ENCODE measurements at places on chromosomes 3 and 15.

DNA sequence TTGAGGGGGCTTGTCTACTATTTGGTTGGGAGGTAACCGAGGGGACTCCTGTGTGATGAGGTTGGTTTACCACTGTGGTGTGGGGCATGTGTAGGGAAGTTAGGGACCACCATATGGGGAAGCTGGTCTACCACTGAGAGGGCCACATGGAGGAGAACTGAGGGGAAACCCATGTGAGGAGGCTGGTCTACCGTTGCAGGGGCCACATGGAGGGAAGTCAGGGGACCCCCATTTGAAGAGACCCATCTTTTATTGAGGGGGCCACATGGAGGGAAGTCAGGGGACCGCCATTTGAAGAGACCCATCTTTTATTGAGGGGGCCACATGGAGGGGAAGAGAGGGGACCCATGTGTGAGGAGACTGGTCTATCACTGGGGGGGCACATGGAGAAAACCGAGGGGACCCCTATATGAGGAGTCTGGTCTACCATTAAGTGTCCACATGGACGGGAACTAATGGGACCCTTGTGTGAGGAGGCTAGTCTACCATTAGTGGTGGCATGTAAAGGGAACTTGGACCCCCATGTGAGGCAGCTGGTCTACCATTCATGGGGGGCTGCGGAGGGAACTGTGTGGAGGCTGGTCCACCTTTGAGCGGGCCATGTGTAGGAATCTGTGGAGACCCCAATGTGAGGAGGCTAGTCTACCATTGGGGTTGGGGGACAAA lies 165.5 kb downstream of the FBLN2 start:
- DNase-seq: peak; percentile 4

DNA sequence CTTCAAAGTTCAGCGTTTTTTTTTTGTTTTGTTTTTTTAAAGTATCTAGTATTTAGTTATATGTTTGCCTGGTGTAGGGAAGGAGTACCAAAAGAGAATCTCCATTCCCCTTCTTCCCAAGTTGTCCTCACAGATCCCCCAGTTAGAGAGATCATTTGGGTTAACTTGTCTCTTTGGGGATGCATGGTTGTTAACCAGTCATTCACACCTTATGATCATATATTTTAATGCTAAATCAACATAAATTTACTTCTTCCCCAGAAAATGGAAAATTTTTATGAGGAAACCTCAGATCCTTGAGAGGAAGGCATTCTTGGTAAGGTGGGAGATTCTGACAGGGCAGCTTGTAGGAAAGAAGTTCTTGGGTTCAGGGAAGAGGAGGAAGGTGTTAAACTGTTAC lies 1.5 kb upstream of the MGA start:
- no peak for DNase-seq

- DNase-seq: no peak
Observed at GRCh38 chr3:113441051-113441770, at the start of gene CFAP44. Gene CFAP44 (minus strand): TSS chr3:113441493. CDS start chr3:113433664, 7,829 bp downstream.

- DNase-seq: no peak
Observed at GRCh38 chr3:155317211-155317610, 23.7 kb upstream of the STRIT1 start.

DNA sequence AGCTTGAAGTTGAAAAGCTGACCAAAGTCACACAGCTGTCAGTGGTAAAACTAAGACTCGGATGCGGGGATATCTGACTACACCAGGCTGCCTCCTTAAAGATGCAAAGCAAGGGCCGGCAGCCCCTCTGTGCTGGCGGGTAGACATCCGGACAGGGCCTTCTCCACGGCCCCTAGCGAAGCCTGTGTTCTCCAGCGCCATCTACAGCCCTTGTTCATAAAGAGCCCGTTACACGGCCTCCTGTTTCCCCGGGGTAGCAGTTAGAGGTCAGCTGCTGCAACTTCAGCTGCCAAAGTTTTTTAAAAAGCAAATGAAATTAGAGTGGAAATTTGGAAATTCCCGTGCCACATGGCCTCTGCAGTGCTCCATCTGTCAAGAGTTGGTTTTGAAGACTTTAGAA lies 383.0 kb downstream of the TBL1XR1 start:
- DNase-seq: peak; percentile 73
